ENCODE measurements at places on chromosomes 2 and 18. TPM values are rescaled to one million over a fixed set of nuclear protein-coding genes. Genes with fewer than 3 reads are reported as not detected.

- H3K27ac ChIP-seq = no peak overlapping the region
- no peaks in the 10 kb centered on the region for H3K27me3 ChIP-seq
- H3K4me1 ChIP-seq = no peaks in the 10 kb centered on the region
- H3K36me3 ChIP-seq = no peaks in the 10 kb centered on the region
- DNase-seq = no peak
Observed at GRCh38 chr2:21288739-21289520, 165.2 kb downstream of the TDRD15 start.

The NYAP2 gene
- total RNA-seq = not detected

DNA sequence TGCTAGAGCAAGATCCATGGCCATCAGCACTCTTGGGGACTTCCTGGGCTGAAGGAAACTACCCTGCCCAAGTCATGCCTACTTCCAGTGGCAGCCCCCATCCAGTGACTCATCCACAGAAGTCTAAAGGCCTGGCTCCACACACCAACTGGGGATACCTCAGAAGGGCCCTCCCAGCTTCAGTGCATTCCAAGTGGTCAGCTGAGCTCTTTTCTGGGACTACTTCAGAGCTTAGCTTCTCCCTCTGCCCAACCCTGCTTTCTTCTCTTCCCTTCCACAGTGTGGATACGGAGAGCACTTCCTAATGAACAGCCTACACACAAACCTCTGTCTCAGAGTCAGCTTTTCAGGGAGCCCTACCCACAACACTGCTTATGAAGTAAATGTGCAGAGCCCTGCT, 66.5 kb downstream of the CLHC1 start:
- no peak overlapping the region for H3K27ac ChIP-seq
- H3K27me3 ChIP-seq = no peaks in the 10 kb centered on the region
- no peaks in the 10 kb centered on the region for H3K4me1 ChIP-seq
- H3K36me3 ChIP-seq = no peaks in the 10 kb centered on the region
- DNase-seq = no peak

GRCh38 chr18:58640428-58640805, 11.5 kb upstream of the ALPK2 start:
- H3K27ac ChIP-seq = no peak overlapping the region
- H3K36me3 ChIP-seq = no peaks in the 10 kb centered on the region
- H3K4me3 ChIP-seq = no peak overlapping the region
- DNase-seq = no peak

DNA sequence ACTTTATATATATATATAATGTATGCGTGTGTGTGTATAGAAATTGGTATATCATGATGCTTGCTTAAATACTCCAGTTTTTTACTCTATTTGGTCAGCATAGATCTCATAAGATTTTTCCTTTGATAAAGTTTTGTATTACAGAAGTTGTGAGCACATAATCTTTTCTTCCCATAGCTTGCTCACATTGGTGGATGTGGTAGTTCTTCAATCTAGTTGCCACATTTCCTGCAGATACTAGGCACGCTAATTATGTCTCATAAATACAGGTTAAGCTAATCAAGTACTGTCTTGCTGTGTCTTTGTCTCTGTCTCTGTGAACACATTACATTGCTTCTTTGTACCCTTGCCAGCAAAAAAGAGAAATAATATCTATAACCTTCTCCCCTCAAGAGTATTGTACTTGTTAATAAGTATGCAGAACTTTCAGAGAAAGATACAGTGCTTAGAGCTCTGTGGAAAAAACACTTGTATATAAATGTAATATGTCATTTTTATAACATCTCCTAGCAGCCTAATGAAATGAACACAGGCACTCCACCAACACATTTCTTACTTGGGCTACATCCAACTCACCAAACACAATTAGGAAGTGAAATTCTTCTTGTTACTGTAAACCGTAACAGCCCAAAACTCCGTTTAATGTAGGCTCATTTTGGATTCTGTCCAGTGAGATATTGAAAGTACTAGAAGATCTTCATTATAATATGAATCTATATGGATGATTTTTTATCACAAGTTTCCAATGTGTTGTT, 306.7 kb upstream of the SLC8A1 start:
- H3K27ac ChIP-seq = no peak overlapping the region
- no peak for DNase-seq
- no peaks in the 10 kb centered on the region for H3K36me3 ChIP-seq
- no peaks in the 10 kb centered on the region for H3K27me3 ChIP-seq

DNA sequence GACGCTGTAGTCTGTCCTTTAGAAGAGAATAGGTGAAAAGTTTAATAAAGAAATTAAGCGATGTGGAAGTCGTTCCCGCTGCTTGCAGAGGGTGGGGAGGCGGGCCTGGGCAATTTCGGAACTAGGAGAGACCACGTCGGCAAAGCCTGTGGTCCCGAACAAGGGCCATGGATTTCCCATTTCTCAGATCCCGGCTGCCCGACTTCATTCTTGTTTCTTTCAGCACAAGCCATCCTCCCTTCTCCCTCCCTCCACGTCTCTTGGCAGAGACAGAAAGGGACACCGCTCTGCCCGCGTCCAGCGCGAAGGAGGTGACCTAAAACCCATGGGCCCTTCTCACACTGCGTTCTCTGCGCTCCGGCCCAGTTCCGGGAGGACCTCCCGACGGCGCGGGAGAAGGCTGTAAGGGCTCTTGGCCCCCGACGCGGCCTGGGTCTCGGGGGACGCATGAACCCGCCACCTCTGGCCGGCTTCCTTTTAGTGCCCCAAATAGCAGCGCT, 2.2 kb upstream of the BCL2L11 start:
- H3K27ac ChIP-seq = no peak overlapping the region
- DNase-seq = no peak
- peak overlapping the region; percentile 61 for H3K4me3 ChIP-seq
- H3K36me3 ChIP-seq = no peaks in the 10 kb centered on the region
- H3K4me1 ChIP-seq = peaks cover 17% of the 10 kb centered on the region
- H3K27me3 ChIP-seq = peaks cover 58% of the 10 kb centered on the region

DNA sequence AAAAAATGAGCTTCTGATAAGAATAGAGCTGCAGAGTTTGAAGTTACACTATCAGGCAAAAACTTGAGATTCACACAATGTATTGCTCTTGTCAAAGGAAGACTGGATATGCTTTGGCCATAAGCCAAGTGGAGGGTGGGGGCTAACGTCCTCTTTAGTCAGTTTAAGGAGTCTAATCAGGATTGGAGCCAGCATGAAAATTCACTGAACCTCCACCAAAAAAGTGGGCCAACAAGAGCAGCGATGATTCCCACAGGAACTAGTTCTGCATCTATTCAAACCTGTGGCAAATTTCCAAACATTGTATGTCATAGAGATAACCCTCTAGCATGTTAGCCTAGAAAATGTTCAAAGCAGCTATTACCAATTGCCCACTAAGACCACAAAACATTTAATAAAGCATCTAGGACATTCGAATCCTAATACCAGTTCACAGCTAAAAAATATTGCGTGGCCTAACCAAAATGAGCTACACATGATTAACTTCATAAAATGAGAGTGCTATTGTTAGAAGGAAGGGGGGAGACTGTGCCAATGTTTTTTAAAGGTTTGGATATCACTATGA, 43.5 kb upstream of the TMEM247 start:
- DNase-seq = no peak
- no peak overlapping the region for H3K27ac ChIP-seq
- no peaks in the 10 kb centered on the region for H3K36me3 ChIP-seq
- H3K4me3 ChIP-seq = no peak overlapping the region

- no peaks in the 10 kb centered on the region for H3K4me1 ChIP-seq
- H3K36me3 ChIP-seq = peaks cover 21% of the 10 kb centered on the region
- H3K27me3 ChIP-seq = no peaks in the 10 kb centered on the region
Observed at GRCh38 chr2:3254442-3254941, 123.1 kb downstream of the EIPR1 start.

DNA sequence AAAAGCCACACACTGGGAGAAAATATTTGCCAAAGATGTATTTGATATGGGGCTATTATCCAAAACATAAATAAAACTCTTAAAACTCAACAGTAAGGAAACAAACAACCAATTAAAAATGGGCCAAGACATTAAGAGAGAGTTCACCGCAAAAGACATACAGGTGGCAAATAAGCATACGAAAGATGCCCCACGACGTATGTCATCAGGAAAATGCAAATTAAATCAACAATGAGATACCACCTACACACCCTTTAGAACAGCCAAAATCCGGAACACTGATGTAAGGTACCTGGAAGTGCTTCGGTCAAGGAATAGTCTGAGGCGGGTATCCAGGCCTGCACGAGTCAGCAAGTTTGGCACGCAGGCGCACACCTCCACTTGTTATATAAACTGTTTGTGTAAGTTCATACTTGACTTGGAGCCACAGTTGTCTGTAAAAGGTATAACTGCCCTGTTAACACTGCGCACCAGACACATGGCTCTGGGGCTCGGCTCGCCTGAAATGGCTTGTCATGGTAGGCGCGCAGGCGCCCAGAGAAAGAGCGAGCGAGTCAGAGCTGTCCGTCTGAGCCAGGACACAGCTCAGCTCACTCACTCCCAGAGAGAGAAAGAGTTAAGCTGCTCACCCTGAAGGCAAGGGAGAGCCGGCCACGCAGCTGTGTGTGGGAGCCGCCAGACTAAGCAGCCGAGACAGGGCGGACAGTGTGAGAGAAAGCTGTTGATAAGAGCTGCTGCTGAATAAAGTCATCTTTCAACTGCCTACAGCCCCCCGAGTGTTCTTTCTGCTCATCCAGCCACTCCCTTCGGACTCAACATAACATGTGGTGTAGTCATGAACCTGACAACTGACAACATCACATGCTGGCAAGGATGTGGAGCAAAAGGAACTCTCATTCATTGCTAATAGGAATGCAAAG, 87.3 kb downstream of the HNRNPLL start:
- peaks cover 8% of the 10 kb centered on the region for H3K27me3 ChIP-seq
- H3K4me3 ChIP-seq = no peak overlapping the region
- no peak overlapping the region for H3K27ac ChIP-seq
- no peaks in the 10 kb centered on the region for H3K36me3 ChIP-seq
- no peaks in the 10 kb centered on the region for H3K4me1 ChIP-seq

DNA sequence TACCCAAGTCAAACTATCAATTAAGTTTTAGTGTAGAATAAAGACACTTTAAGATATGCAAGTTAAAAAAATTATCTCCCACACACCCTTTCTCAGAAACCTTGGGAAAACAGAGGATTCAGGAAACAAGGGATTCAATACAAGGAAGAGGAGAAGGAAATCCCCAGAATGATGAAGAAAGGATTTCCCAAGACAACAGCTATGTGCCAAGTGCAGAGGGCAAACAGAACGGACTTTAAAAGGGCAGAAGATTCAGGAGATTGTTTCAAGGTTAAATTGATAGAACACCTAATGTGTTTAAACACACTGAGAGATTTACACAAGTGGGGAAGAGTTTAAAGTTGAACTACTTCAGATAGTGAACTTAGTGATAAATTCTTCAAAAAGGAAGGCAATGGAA, 71.5 kb upstream of the EPAS1 start:
- no peak overlapping the region for H3K27ac ChIP-seq
- no peaks in the 10 kb centered on the region for H3K36me3 ChIP-seq
- no peak for DNase-seq
- H3K4me3 ChIP-seq = no peak overlapping the region

The TACR1 gene
- not detected for total RNA-seq

GRCh38 chr18:25351777-25352628, at the start of gene ZNF521:
TSS of gene ZNF521 (minus strand) at chr18:25352166. CDS start at chr18:25350946, 1,220 bp downstream.
- DNase-seq = peak; percentile 22
- no peak within 1 kb of the TSS for H3K27ac ChIP-seq
- peaks cover 27% of the 10 kb centered on the region for H3K4me1 ChIP-seq
- peaks cover 31% of the 10 kb centered on the region for H3K27me3 ChIP-seq
- H3K4me3 ChIP-seq = peak within 1 kb of the TSS; percentile 88
- H3K36me3 ChIP-seq = no peaks in the 10 kb centered on the region

The DYNAP gene
- total RNA-seq = not detected

GRCh38 chr2:239285071-239285931, 115.5 kb downstream of the HDAC4 start:
- peaks cover 49% of the 10 kb centered on the region for H3K4me1 ChIP-seq
- no peaks in the 10 kb centered on the region for H3K27me3 ChIP-seq
- H3K36me3 ChIP-seq = no peaks in the 10 kb centered on the region
- peak overlapping the region; percentile 68 for H3K4me3 ChIP-seq
- no peak for DNase-seq

DNA sequence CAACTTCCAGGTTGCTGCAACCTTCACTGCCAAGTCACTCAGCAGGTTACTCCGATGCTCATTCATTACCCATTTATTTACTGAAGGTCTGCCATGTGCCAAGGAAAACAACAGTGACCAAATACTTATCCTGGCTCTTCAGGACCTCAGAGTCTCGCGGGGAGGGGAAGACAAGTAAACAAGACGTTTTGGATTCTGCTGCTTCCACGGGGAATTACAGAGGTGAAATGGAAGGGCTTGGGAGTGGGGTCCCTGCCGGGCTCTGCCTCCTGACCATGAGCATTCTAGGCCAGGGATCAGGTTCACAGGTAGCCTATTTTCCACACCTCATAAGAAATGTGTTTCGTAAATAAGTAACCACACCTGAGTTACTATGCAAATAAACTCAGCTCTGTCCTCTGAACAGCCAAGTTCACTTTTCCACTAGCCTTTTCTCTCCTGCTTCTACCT, 68.1 kb downstream of the CLHC1 start:
- no peak overlapping the region for H3K27ac ChIP-seq
- no peak overlapping the region for H3K4me3 ChIP-seq
- no peaks in the 10 kb centered on the region for H3K4me1 ChIP-seq
- H3K27me3 ChIP-seq = no peaks in the 10 kb centered on the region
- DNase-seq = no peak

DNA sequence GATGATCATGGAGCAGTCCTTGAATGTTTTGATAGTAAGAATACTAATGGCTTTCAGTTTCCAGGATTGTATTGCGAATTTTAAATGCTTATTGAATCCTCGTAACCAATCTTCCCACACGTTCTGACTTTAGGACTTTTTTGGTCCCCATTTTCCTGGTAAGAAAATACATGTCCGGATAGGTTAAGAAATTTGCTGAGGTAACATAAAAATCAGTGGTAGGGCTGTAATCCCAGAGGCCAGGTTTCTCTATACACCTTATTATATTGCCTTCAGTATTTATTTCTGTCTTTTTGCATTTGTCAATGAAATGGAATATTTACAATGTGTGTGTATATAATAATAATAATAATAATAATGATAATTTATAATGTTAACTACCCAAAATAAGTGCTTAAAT, 603.2 kb downstream of the TMEM182 start:
- H3K27me3 ChIP-seq = no peaks in the 10 kb centered on the region
- H3K4me3 ChIP-seq = no peak overlapping the region
- no peak for DNase-seq
- H3K27ac ChIP-seq = no peak overlapping the region
- no peaks in the 10 kb centered on the region for H3K4me1 ChIP-seq
- H3K36me3 ChIP-seq = no peaks in the 10 kb centered on the region

The POTEJ gene
- total RNA-seq = not detected

The INO80B gene
- total RNA-seq = 44.5 TPM

GRCh38 chr18:31190919-31191318, 28.3 kb upstream of the DSC1 start:
- DNase-seq = no peak
- H3K27me3 ChIP-seq = no peaks in the 10 kb centered on the region
- H3K27ac ChIP-seq = no peak overlapping the region
- no peaks in the 10 kb centered on the region for H3K4me1 ChIP-seq

The SERPINB10 gene
- not detected for total RNA-seq
